ENCODE measurements at places on chromosomes 3 and 15.

DNA sequence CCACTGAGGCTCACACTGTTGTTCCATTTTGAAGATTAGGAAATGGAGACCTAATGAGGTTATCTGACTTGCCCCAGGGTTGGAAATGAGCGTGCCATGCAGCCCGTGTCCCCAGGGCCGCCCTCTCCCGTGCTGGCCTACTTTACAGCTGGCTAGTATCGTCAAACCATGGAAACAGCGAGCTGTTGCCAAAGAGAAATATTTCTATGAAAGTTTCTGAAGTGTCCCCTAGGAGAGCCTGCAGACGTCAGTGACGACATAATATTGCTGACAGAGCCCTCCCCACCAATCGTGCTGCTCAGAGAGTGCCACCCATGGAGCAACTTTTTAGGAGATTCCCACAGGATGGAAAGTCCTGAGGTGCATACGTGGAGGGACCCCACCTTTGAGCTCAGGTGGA, 11.2 kb upstream of the FAM174B start:
- peak; percentile 85 for DNase-seq

GRCh38 chr3:50885070-50885850, 210.5 kb downstream of the DOCK3 start:
- DNase-seq, result no peak

GRCh38 chr3:49930168-49930690, 618 bp upstream of the MON1A start:
- no peak for DNase-seq

DNA sequence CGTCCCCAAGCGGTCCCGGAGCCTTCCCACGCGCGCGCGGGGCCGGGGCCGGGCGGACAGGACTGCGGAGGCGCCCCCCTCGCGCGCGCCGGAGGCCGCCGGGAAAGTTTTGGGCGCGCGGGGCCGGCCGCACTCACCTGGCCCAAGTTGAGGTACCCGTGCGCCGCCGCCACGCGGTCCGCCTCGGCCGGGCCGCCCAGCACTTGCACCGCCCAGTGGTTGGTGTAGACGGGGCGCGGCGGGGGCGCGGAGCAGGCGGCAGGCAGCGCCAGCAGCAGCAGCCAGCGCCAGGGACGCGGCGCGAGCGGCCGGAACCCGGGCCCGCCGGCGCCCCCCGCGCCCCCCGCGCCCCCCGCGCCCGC, 289 bp downstream of the PCSK6 start:
- DNase-seq, result peak; percentile 56

DNA sequence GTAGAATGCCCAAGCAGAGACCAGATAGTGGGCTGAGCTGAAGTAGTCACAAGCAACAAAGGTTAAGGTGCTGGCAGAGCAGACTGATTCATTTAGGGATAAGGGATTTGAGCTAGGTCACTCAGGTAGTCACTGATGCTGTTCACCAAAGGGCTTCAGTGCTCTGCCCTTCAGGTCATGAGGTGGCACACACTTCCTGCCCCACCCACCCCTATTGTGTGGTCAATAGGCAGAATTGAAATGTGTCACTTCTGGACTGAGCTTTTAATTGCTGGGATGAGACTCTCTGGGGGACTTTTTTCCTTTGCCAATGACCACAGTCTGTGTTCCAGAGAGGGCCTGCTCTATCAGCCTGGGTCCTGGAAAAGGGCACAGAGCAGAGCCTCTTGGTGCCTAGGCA, 2.9 kb upstream of the DIS3L start:
- DNase-seq, result no peak

DNA sequence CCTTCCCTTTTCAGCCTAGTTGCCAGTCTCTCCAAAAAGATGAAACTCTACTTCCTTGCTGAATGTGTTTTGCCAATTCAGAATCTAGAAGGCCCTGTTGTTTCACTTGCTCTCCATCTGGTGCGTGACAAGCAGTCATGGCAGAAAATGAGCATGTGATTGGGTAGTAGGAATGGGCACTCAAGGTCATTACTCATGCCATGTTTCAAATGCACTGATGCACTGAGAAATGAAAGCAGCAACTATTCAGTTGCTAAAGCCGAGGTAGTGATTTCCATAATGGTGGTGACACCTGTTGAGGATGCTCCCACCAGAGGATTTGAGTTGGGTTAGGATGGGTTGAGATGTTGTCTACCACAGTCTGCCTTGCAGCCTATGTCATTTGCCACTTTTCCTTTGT, 12.7 kb downstream of the ZBTB38 start:
- no peak for DNase-seq

DNA sequence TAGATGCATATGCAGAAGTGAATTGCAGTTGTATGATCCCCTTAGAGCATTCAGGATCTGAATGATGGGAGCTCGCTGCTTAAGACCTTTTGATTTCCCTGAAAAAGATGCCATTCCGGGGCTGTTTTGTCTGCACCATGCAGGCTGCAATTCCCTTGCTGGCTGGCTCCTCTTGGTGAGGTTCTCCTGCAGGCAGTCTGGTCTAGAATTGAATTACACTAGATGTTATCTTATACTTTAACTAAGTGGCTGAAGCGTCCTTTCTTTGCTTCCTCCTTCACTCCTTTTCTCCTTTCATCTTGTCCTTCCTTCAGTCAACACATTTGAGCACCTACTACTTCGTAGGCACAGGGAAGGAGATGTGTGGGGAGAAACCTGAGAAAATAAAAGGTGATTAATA, 18.6 kb upstream of the MYZAP start:
- no peak for DNase-seq

DNA sequence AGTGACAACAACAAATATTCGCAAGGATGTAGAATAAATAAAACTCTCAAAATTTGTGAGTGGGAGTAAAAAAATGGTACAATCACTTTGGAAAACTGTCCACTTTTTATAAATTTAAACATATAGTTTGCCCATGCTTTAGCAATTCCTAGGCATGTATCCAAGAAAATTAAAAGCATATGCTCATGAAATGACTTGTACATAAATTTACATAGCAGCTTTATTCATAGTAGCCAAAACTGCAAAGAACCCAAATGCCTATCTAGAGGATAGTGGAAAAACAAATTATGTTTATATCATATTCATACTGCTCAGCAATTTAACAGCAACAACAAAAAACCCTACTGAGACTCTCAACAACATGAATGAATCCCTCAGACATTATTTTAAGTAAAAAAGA, 363.6 kb upstream of the CCDC54 start:
- DNase-seq, result peak; percentile 30

DNA sequence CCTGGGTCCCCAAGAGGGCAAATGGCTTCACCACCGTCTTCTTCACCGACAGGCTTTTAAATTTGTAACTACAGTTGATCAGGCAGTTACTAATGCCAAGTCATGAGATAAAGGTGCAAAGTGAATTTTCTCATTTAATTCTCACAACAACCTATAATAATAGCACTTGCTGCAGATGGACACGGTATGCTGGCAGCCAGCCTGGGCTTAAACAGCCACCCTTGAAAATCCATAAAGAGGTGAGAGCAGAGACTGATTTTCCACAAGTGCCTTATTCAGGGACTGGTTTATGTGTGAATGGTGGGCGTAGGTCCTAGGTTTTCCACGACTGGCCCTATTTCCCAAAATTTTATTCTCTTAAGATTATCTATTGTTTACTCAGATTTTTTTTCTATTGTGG, 117.8 kb downstream of the RAB11A start:
- DNase-seq, result no peak

DNA sequence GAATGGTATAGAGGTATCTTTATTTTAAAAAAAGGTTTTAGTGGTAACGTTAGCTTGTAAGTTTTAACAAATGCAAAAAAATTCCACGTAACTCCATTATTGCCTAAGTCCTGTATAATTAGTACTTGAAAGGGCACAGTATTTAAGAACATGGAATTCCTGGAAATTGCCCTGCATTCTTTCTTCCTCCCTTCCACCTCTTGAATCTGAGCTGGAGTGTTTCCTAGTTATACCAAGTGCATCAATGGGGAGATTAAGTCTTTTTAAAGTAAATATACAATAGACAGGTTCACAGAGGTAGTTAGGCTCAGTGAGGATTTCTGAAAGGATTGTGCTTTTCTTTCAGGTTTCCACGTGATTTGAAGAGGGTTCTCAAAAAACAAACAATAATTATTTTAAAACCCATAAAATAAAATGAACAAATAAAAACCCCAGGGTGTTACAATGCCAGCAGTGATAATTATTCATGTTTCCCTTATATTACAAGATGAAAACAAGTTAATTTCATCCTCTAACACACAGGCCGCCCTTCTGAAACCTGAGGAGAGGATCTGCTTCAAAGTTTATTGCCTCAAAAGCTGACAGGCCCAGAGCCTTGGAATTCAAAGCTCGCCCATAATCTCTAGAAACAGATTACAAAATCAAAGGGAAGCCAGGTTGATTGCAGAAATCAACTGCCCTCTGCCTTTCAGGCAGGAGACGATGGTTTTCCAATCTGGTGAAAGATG, 128.8 kb upstream of the LMOD3 start:
- DNase-seq, result no peak

DNA sequence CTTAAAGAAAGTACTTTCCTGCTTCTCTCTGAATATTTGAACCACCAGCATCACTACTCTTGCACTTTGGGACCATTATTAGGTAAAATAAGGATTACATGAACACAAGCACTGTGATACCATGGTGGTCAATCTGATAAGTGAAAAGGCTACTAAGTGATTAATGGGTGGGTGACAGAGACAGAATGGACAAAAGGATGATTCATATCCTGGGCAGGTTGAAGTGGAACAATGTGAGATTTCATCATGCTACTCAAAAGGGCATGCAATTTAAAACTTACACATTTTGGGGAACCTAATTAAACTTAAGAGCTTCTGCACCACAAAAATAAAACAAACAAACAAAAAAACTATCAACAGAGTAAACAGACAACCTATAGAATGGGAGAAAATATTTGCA, 172.0 kb upstream of the CD96 start:
- DNase-seq, result no peak

GRCh38 chr15:77866186-77866585, 211.3 kb downstream of the TBC1D2B start:
- DNase-seq, result no peak

GRCh38 chr3:31193871-31194270, 299.4 kb upstream of the GADL1 start:
- DNase-seq, result no peak

DNA sequence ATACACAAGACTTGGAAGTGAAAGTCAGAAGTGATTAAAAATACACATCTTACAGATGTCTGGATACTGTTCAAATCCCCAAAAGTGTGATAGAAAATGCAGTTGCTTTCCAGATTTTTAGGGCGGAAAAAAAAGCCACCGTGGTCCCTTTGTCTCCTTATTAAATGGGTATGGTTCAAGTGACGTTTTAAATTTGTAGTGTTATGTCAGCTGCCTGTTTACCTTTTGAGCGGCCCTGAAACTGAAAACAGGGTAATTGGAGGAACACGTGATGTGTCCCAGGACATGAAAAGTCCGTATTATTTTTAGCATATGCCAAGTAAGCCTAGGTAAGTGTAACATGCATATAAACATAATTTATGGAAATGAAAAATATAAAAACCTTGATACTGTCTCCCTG, 109.0 kb upstream of the PDZRN3 start:
- DNase-seq, result no peak

- DNase-seq, result peak; percentile 49
Observed at GRCh38 chr3:157077565-157077991, 82.4 kb downstream of the CCNL1 start.

DNA sequence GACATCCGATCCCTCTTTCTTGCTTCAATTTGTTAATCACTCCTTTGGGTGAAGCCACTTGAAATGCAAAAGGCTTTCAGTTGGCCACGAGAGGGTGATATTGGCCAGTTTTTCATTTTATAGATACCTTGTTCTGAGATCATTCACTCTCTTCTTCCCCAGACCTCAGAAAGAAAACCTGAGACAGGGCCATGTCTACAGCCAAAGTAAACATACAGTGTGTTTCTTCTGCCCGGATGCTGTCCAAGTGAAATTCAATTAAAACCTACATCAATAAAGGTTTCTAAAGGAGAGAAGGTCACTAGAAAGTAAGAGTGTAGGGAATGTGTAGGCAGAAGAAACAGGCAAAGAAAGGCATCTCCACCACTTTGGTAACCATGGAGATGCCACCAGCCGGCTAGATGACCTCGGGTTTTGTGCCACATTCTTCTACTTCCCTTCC, 39.5 kb upstream of the FMN1 start:
- DNase-seq, result no peak

DNA sequence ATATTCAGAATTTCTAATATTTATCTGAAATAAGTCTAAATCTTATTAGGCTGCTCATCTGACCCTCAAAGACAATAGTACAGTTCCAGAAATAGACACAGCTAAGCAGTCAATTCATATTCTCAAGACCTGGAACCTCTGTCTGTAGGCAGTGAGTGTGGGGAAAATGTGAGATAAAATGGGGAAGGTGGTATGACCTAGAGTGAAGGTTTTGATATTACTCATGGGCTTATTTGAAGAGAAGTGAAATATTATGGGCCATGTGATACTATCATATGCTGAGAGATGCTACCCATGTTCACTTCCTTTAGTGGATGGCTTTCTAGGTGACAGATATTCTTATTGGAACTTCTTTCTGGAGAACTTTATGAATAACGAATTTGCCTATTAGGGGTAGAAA, 33.5 kb downstream of the TGFBR2 start:
- no peak for DNase-seq

DNA sequence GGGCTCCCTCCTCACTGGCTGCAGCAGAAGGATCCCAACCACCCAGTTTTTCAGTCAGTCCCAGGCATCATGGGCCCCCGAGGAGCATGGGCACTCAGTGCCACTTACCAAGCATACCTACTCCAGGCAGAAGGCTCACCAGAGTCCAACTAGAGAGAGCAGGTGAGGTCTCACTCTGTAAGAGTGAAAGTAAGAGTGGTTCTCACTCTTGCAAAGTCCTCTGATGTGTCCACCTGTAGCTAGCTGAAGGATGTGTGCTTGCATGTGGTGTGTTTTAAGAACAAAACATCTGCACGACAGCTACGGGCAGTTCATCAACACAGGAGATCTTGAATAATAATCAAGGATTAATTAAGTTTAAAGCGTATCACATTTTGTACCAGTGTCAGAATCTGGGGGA, 49.7 kb downstream of the CCK start:
- no peak for DNase-seq

- DNase-seq, result peak; percentile 100
Observed at GRCh38 chr3:101676765-101677435, at the start of gene ZBTB11. Gene ZBTB11, minus strand, starts transcription at chr3:101677132. Its CDS starts 218 bp downstream, at chr3:101676914.

- no peak for DNase-seq
Observed at GRCh38 chr3:138578141-138578540, 15.9 kb downstream of the CEP70 start.

GRCh38 chr15:67300266-67301025, 45.9 kb downstream of the IQCH start:
- DNase-seq, result peak; percentile 30

DNA sequence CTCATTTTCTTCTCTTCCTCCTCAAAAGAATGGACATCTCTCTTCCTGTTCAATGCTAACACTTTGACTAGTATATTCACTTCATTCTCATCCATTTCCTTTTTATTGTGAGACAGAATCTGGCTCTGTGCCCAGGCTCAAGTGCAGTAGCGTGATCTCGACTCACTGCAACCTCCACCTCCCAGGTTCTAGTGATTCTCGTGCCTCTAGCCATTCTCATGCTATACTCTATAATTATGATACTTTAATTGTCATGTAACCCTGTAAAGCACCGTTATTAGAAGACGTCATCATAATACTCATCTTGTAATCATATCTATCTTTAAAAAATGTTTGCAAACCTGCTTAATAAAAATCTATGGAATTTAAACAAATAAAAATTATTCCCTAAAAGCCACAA, 107.0 kb downstream of the SHOX2 start:
- no peak for DNase-seq

- DNase-seq, result no peak
Observed at GRCh38 chr15:96170979-96171739, 159.3 kb upstream of the NR2F2 start.
